Hypothalamus (tissue), 51 donors: ENCODE measurements at places on chromosomes 16 and 17.

GRCh38 chr16:17348042-17348783 lies 122.5 kb downstream of the XYLT1 start:
- no peak for DNase-seq

DNA sequence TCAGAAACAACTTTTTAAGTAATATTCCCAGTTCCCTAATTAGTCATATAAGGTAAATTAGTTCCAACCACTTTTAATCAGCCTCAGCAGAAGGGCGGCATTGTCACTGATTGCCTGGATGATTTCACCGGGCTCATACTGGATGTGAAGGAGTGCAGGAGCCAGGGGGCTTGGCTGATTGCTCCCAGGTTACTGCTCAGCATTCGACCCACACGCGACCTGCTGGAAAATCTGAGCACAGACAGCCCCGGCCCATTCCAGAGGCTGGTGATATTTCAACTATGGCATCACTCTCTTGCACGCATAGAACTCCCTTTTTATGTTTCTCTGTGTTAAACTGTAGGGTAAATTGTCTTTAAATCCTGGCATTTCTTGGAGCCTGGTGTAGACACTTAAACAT lies 34.2 kb downstream of the CPPED1 start:
- no peak for DNase-seq

DNA sequence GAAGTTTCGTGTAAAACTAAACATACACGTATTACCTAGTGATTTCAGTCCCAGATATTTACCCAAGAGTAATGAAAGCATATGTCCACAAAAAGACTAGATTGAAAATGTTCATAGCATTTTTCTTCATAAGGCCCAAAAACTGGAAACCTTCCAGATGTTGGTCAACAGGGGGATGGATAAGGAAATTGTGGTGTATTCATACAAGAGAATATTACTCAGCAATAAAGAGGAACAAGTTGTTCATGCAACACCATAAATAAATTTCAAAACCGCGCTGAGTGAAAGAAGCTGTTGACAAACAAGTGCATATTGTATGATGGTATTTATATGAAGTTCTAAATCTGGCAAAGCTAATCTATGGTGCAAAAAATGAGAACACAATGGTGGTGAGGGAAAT lies 54.1 kb upstream of the NFAT5 start:
- no peak for DNase-seq

DNA sequence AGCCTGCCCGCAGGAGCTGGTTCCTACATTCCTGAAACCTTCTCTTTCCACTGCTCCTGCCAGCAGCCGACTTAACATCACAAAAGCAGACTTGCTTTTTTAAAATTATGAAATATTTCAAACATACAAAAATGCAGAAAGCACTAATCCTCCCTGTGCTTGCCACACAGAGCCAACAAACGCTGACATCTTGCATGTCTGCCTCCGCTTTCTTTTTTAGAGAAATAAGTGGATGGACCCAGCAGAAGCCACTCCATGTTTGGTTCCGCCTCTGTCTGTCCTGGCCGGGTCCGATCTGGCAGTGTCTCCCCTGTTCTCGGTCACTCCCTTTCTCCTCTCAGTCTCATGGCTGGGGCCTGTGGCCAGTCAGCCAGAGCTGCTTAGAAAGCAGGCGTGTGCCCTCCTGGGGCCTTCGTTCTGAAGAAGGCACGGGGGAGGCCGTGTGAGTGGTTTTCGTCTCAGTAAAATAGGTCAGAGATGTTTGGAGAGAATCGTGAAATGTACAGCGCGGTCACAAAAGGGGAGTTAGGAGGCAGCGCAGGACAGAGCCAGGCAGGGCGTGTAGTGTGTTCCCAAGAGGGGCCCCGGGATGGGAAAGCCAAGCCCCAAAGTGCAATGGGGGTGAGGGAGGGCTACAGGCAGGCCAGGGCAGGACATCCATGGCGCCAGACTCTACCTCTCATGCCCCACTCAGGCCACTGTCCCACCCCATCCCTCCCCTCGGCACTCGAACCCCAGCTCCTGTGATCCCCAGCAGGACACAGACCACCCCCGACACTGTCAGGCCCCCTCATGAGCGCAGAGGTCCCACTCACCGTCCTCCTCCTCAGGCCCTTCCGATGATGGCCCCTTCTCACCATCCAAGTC lies 23.2 kb downstream of the MXRA7 start:
- no peak for DNase-seq

DNA sequence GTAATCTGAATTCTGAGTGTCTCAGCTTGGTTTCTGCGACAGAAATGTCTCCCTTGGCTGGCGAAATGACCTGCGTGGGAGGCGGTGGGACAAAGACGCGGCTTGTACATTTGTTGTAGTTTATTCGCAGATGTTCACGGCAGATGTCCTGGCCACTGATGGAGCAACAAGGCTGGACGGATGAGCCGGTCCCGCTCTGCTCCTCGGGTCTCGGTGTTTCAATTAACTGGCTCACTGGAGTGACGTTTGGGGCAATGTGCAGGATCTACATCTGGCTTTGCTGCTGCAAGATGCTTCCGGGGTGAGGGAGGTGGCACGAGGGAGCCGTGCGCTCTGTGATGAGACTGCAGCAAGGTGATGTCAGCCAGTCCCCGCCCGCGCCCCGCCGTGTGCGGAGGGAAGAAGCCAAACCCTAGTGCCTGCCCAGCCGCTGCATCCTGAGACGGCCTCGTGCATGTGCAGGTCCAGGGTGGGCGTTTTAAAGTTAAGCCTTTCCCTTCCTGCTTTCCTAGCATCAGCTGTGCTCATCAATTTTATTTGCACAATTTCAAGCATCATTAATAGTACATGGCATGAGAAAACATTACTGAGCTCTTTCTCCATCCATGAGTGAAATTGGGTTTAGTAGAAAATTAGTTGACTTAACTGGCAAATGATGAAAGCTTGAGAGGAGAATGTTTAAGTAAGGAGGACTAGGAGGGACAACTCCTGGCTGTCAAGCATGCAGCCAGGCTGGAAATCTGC lies 44.4 kb downstream of the MGAT5B start:
- no peak for DNase-seq

- DNase-seq, result no peak
Measured at GRCh38 chr16:11105038-11105903, 150.7 kb downstream of the SOCS1 start.

GRCh38 chr17:7177954-7178477 lies 1.2 kb downstream of the ASGR1 start:
- no peak for DNase-seq

DNA sequence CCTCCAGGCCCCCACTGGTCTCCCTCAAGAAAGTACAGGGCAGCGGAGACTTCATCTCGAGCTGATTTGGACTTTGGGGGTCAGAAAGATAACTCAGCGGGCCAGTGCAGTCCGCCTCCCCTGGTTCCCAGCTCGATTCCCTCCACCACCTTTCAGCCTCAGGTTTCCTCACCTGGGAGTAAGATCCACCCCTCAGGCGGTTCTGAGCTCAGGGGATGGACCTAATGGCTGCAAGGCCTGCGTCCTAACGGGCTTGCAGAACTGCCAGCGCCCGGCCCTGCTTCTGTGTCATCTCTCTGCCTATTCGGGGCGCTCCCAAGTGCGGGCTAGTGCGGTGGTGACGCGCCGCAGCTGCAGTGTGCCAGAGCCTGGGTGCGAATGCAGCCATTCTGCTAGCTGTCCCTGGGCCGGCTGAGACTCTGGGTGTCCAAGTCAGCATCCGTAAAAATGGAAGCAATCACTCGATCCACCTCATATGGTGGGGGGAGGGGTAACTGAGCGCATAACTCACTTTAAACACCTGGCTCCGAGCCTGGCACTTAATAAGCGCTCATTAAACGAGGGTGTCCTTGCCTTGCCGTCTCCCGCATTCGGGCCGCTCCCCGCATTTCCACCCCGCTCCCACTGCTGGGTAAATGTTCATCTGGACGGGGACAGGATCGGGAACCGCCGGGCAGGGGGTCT lies 129.6 kb upstream of the LHX1 start:
- no peak for DNase-seq

DNA sequence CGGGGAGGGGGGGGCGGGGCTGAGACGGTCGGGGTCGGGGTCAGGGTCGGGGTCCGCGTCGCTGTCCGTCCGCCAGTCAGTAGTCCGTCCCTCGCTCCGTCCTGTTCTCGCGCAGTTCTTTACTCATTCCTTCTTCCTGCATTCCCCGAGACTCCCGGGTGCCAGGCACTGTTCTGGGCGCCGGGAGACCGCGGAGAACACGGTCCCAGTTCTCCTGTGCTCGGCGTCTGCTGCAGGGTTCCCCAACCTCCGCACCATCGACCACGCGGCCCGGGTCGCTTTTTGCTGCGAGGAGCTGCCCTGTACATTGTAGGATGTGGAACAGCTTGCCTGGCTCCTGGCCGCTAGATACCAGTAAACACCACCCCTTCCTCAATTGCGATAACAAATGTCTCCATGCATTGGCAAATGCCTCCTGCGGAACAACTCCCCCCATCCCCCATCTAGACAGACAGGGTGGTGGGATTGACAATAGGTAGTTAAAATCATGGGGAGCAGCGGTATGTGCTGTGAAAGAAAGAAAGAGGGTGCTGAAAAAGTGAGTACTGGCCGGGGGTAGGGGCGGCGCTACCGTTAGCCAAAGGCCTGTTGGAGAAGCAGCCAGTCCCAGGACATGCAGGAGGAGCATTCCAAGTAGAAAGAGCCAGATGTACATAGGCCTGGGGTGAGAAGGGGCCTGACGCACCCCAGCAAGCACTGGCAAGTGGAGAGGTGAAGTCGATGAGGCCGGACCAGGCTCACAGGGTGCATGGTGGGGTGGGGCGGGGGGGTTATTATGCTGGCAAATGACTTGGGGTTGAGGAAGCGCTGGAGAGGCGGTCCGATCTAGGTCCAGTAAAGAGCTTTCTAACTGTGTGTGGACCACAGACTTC lies 631 bp downstream of the TRAF7 start:
- DNase-seq, result no peak

DNA sequence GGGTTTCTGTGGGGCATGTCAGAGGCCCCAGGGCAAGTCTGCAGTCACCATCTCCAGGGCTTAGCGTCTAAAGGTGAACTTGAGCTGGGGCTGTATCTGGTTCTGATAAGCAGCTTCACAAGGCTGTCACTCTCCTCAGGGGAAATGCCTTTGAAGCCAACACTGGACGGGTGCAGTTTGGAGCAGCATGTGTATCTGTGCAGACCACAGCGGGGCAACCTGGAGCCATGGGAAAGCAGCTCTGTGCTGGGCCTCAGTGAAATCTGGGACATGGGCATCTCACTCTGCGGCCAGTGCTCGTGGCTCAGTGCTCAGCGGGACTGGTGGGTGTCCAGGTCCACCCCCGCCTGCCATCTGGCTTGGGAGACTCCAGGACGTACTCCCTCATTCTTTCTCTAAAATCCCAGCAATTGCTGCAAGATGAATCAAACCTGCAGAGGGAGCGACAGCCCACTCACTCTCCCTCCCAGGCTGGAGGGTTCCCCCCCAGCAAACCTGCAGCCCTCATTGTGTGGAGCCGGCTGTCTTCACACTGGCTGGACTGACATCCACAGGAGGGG lies 63.5 kb downstream of the PRMT7 start:
- no peak for DNase-seq

DNA sequence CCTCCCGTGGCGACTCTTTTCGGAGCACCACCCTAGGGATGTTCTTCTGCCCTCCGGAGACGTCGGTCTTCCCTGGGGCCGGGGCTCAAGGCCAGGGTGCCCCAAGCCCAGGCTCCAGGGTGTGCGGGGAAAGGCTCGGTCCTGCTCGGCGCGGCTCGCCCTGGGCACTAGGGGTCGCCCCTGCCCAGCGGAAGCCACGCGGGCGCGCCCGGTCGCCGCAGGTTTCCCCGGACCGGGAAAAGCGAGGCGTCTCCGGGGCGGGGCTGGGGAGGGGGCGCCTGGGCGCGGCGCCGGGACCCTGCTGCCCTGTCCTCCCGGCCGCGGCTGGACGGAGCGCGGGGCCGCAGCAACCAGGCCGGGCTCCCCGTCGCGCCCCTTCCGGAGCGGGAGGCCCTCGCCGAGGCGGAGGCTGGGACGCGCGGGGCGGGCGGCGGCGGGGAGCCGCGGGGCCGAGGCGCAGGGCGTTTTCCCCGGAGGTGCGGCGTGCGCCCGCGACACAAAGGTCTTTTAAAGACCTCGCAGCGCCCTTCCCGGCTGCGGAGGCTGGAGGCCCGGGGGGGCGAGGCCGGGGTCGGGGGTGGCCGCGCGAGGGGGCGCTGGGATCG lies 76.4 kb downstream of the MRC2 start:
- peak; percentile 53 for DNase-seq

- DNase-seq, result no peak
Measured at GRCh38 chr16:74372953-74373846, 2.9 kb upstream of the NPIPB15 start.

GRCh38 chr16:54965464-54965863 lies 34.8 kb downstream of the IRX5 start:
- no peak for DNase-seq

GRCh38 chr16:56783344-56783743 lies 53.4 kb downstream of the NUP93 start:
- DNase-seq, result no peak

- no peak for DNase-seq
Measured at GRCh38 chr17:57684711-57685498, 60.2 kb downstream of the CCDC182 start.

GRCh38 chr16:84321932-84322331 lies 27.3 kb downstream of the WFDC1 start:
- DNase-seq, result no peak

GRCh38 chr16:57186872-57187854 lies 1.0 kb downstream of the RSPRY1 start:
- DNase-seq, result no peak

GRCh38 chr17:19238167-19238505 lies 970 bp downstream of the EPN2 start:
- DNase-seq, result no peak

DNA sequence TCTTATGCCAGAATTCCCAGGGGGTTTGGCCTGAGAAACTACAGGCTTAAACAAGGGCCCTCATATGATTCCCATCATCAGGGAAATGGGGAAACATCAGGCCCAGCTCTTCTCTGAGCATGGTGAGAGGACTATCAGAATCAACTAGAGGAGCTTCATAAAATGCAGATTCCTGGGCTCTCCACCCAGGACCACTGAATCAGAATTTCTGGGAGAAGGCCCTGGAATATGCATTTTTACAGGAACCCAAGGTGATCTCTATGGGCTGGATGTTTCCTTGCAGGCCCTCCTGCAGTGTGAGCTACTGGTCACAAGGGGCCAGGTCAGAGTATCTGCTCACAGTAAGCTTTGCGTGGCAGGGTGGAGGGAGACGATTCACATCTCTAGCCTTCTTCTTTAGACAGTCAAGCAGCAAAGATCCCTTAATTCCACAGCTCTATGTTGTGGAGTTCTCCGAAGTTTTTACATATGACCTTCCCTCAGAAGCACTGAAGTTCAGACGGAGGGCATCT lies 38.8 kb upstream of the HOXB13 start:
- no peak for DNase-seq

GRCh38 chr16:12874186-12874585 lies 27.2 kb upstream of the SHISA9 start:
- no peak for DNase-seq
